Activated CD4-positive, CD25-positive, alpha-beta regulatory T cell treated with anti-CD3 and anti-CD28 coated beads, Interleukin-2, amount 50 U/mL, for 16 hours (primary cell): ENCODE measurements at places on chromosomes 2 and 18.

DNA sequence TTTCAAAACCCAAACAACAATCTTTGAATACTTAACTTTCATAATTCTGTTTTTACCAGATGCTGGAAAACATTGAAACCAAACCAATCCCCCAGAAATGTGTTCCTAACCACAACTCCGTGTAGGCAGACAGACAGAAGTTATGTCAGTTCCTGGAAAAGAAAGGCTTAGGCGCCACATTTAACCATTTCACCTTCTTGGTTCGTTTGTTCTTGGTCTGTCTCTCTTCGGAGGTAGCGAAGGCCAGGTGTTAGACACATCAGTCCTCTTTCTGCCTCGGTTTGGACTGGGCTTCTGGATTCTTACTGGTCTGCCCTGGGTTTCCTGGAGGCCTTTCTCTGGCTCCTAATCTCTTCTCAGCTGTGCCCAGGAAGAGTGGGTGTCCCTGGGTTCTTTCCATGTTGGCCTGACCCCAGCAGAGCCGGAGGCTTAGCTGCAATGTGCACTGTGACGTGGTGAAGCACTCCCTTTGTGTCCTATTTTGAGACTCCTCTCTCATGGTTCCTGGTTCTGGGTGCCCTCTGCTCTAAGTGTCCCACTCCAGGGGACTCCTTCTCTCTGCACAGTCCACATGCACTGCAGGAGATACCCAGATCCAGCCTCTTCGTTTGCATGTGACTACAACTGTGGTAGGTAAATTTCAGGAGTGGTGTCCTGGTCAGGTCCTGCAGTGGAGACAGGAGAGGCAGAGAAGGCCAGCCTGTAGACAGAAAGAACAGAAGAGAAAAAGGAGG lies 23.1 kb upstream of the RAB31 start:
- no peak for DNase-seq

DNA sequence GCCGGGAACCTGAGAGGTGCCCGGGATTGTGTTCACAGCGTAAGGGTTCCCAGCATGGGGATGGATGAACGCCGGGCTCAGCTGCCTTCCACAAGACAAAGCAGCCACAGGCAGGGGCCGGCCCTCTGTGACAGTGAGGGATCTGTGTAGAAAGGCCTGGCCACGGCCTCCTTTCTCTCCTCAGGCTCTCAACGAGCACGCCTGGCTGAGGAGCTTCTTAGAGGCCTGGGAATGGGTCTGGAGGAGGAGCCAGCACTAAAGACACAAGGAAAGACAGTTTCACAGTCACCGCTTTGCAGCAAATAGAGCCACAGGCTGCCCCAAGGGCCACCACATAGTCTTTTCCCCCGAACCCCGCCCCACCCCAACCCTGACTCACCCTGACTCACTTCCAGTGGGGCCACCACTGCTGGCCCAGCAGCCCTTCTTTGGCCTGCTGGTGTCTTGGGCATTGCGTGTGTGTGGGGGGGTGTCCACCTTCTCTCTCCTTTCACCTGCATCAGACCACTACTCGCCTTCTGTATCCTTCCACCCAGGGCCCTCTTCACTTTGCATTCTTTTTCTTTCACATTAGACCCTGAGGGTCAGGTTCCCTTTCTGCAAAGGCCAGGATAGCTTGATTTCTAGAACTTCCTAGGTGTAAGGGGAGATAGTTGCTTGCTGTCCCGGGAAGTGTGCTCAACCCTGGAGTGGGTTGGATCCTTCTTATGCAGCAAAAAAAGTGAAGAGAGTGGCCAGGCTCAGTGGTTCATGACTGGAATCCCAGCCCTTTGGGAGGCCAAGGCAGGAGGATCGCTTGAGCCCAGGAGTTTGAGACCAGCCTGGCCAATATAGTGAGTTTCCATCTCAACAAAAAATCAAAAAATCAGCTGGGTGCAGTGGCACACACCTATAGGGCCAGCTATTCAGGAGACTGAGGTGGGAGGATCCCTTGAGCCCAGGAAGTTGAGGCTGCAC lies 19.3 kb upstream of the HPCAL1 start:
- no peak for DNase-seq

- DNase-seq, result no peak
Observed at GRCh38 chr18:30271716-30272115, 770.8 kb downstream of the DSC3 start.

DNA sequence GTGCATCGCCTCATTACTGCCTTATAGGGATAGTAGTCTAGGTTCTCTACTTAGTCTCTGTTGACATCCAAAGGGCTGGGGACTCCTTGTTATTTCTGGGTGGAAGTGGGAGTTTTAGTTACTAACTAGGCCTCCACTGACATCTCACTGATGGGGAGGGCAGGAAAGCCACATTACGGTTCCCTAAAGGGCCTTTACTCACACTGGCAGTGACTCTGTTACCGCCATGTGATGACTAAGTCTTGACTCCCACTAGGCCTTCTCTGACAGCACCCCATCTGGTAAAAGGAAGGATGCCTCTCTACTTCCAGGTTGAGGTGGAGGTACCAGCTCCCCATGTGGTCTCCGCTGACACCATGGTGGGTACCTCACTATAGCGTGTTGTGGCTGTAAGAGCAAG lies 14.0 kb upstream of the BCL2L11 start:
- no peak for DNase-seq

GRCh38 chr18:55346961-55347740 lies 240.8 kb downstream of the TCF4 start:
- DNase-seq, result no peak

GRCh38 chr18:8998481-8999217 lies 103.8 kb upstream of the NDUFV2 start:
- no peak for DNase-seq

DNA sequence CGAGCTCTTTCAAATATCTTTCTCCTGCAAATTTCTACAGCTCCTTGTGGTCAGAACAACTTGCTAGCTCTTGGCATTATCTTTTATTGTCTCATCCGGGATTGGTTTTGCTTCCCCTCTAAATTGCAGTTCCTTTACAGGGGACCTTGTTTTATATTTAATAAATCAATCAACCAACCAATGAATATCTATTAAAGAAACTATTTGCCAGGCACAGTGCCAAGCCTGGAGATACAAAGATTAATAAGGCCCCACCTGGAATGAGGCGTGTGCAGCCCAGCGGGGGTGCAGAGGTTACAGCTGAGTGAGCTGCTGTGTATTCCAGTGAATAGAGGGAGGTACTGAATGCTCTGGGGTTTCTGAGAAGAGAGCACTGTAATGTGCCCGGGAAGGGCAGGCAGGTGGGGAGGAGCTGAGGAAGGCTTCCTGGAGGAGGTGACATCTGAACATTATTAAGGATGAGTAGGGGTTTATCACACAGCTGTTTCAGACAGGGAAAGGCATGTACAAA lies 51.8 kb downstream of the LIPG start:
- no peak for DNase-seq

DNA sequence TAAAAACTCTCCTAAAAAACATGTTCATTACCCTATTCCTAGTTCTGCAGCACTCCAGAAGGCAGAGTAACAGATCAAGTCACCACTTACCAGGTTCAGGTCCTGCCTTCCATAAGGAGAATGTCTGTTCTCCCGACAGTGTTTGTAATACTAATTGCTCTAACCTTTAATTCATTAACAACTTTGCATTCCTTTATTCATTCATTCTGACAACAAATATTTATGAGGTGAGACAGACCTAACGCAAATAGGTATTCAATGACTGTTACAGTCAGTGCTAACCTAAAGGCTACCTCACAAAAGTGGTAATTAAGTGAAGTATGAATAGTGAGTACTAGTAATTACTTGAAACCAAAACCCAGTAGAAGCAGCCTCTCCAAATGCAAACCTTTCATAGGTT lies 224.0 kb downstream of the AFF3 start:
- DNase-seq, result no peak

- DNase-seq, result no peak
Observed at GRCh38 chr2:64221935-64222334, 77.7 kb upstream of the PELI1 start.

DNA sequence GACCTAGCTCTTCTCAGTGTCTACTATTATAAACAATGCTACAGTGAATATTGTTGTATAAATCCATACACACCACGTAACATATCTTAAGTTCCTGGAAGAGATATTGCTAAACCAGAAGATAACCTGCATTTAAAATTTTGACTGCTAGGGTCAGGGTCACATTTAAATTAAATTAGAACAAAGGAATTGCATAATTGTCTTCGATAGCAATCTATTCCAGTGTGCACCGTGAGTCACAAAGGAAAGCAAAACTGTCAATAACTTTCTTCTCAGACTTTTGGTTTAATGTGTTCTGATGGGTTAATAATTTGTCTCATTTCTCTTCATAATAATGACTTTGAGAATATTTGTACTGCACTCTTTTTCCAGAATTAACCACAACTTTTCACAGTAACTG lies 4.2 kb downstream of the GEN1 start:
- DNase-seq, result no peak

DNA sequence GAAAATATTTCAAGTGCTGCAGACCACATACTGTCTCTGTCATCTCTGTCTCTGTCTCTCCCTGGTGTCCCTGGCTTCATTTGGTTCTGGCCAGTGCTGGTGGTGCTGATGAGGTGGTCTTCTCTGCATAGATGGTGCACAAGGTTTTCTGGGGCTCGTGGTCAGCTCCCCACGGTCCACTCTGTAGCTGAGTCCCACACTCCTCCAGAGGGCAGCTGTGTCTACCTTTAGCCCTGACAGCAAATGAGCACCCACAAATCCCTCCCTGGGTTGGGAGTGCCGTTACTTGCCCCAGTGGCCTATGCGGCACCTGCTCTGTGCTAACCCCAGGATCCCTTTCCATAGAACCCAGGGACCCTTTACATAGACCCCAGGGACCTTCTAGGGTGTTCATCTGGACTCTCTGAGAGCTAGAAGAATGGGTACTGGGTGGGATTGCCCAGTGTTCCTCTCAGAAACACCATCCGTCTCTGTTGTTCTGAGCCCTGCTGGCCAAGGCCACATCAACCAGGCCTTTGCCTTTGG lies 129.3 kb downstream of the CAPN13 start:
- DNase-seq, result no peak

- no peak for DNase-seq
Observed at GRCh38 chr2:98921062-98921461, 15.0 kb downstream of the CRACDL start.

DNA sequence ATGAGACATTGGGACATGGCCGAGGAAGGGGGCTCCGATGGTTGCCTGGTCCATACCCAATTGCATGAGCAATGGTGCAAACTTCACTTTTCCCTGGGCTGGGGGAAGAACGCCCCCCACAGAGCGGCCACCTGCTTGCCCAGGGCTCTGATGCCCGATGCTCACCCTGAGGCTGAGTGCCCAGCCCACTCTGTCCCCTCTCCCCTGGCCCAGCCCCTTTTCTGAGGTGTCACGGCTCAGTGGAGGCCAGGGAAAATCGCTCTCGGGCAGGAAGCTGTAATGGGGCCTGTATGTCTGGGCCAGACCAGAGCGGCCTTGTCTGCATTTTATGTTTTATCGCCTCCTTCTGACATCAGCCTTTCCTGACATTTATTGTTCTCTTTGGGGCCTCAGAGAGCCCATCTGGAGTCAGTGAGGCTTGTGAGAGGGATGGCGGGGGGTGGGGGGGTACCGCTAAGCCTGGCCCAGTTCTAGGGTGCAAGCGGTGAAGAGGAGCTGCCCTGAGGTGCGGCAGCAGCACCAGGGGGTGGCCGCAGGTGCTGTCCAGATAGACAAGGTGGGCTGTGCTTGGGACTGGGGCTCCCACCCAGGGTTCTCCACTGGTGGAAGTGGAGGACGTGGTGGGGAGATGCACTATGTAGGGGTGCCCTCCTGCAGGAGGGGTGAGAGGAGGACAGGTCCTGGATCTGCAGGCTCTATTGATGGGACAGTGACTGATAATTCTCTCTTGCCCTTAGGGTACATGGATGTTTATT lies 46.2 kb downstream of the INHBB start:
- DNase-seq, result no peak
